ENCODE measurements at places on chromosomes 5 and 9.

GRCh38 chr5:1187234-1187949, 14.0 kb upstream of the SLC6A19 start:
- no peak for DNase-seq

DNA sequence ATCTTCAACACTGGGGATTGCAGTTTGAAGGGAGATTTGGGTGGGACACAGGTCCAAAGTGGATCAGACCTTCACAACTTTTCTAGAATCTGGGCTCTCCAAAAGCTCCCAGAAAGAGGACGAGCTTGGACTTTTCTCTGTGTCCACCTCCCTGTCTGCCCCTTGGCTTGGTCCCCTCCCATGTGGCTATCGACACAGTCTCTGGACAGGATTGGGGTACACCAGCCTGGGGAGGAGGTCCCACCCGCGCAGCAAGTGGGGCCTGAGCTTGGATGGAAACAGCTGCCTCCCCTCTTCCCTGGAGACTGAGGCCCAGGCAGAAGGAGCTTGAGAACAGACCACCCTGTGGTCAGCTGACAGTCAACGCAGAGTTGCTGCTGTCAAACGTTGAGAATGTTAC, 84.6 kb upstream of the FCN1 start:
- DNase-seq = no peak

- DNase-seq = peak; percentile 61
These were observed 67.1 kb downstream of the LHX2 start for GRCh38 chr9:124078641-124079040.

DNA sequence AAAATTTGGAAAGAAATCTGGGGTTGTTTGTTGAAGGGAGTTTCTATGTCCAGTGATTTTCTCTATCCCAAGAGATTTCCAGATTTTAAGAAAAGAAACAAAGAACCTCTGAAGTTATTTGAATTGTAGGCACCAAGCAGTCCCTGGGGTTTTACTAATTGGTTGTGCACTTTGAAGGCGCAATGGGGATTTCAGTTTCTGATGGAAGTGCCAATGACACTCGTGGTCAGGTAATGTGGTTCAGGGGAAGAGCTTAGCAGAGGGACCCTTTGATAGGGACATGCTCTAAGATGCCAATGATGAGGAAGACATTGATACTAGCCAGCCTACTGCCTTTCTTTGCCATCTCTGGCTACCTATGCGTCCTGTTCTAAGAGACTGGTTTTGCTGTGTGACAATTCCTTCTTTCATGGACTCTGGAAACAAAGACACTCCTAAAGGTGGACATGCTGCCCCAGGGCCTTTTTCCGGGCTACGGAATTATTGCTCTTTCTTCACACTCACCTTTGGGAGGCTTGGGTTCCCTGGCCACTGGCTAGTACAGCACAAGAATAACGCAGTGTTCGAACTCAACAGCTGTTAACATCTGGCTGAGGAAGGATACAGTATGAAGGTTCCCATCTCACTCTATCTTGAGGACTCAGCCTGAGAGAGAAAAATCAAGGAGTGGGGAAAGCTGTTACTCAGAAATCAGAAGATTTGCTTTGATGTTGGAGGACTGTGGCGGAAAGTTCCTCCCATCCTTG, 6.9 kb upstream of the TRAF1 start:
- DNase-seq = no peak

DNA sequence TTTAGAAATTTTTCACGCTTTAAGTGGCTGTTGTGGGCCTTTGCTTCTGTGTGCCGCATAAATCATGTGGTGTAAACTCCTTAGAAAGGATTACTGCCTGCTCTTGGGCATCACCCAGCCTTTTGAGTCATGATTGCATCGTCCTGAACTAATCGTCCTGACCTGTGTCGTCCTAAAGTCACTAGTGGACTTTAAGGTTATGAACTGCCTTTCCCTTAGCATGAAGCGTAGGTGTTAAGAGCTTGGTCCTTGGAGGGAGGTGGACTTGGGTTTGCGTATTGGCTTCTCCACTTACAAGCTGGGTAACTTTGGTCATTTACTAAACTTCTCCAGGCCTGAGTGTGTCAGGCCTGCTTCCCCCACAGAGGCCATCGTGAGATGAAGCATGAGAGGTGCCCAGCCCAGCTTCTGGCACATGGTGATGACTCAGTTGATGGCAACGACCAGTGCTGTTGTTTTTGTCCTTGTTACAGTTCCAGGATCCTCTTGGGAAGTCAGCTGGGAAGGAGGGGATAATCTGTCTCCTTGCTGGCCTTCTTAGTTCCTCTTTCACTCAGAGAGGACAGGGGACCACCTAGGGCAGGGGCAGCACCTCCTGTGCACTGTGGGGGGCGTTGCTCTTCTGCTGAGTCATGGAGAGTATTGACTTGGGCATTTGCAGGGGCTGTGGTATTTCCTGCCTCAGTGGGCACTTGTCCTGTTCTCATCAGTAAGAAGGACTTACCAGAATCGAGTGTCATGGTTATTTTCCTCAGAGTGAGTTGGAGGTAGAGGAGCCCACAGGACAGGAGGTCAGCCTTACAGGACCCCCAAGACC, 54.2 kb upstream of the NCS1 start:
- peak; percentile 64 for DNase-seq

DNA sequence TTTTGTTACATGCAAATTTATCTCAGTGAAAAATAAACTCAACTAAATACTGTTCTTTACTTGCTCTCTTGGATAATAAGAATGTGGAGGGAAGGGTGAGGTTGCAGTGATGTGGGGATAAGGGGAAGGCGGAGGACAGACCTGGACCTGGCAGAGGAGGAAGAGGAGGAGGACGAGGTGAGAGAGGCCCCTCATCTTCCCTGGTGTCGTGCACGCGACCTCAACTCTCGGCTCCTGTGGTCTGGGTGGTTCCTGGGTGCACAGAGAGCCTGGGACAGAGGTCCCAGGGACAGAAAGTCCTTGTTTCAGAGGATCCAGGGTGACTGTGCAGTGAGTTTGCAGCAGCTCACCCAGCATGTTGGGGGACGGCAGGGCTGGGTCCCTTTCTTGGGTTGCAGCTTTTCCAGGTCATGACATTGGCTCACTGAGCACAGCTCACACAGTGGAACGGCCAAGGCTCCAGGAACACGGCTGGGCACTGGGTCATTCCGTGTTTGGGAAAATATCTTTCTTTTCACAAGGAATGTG, 37.7 kb upstream of the LPCAT1 start:
- DNase-seq = no peak

- no peak for DNase-seq
These were observed 7.5 kb upstream of the SLC6A18 start for GRCh38 chr5:1217596-1218206.

DNA sequence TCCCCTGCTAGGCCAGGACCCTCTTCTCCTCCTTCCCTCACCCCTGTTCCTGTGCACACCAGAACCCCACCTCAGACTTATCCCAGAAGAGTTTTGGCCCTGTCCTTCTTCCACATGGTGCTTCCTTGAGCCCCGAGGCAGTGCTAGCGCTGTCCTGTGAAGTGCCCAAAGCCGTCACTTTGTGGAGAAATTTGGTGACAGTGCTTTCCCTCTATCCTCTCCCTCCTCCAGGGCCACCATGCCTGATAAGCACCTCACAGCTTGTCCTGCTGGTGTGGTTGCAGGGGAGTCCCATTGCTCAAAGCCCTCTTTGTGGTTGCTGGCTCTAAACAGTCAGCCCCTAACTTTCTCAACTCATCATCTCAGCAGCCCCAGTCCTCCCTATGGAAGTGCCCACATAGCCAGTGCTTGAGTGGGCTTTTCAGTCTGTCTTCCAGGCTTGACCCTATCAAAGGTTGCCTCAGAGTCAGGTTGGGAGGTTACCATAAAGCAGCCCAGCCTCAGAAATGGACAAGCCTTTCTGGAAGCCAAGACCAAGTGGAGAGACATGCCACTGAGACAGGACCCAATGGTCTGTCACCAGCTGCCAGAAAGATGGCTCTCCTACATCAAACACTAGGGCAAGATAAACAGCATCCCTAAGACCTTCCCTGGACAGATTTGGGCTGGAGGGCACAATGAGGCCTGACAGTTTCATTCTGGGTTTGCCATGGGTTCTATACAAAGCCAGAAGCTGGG, 18.0 kb downstream of the IGIP start:
- no peak for DNase-seq

DNA sequence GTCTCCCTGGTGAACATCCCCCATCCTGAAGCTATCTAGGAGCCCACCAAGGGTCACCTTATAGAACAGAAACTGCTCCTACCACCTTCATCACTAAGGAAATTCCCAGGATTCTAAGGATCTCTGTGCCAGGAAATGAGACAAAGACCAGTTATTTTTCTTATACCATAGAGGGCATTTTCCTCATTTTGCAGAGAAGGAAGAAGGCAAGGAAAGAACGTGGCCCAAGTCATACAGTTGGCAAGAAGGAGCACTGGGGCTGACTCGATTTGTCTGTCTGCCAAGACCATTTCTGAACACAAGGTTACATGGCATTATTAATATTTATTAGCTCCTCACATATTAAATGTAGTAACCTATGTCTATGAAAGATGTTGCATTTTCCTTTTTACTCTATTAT, 49.6 kb upstream of the TNFSF15 start:
- DNase-seq = peak; percentile 47

DNA sequence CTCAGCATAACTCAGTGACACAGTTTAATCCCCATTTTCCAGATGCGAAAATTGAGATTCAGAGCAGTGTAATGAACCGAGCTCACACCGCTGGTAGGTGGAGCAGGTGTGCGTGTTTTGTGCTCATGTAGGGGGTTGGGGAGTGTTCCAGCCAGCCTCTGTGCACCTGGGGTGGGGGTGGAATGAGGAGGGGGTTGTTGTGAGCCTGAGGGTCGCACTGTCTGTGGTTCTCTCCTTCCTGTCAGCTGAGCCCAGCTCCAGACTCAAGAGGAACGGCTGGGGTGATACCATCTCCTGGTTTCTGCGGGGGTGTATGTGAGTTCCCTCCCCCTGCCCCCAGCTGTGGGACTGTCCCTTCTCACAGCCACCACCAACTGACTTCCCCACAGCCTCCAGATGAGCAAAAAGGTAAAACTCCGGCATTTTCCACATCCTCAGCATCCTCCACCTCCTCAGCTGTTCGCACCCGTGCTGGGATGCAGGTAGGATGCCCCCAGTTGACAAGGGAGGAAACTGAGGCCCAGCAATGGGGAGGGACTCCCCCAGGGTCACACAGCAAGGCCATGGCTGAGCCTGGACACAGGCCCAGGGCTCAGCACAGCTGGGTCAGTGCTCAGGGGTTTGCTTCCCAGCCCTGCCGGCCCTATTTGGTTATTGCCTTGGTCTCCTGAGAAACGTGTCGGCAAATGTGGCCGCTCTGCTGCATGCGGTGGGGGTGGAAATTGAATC, 2.1 kb downstream of the SH2D3C start:
- no peak for DNase-seq

GRCh38 chr5:113382731-113383130, 52.1 kb downstream of the TSSK1B start:
- peak; percentile 7 for DNase-seq

- peak; percentile 40 for DNase-seq
These were observed 443.4 kb downstream of the DTWD2 start for GRCh38 chr5:118544887-118545449.

DNA sequence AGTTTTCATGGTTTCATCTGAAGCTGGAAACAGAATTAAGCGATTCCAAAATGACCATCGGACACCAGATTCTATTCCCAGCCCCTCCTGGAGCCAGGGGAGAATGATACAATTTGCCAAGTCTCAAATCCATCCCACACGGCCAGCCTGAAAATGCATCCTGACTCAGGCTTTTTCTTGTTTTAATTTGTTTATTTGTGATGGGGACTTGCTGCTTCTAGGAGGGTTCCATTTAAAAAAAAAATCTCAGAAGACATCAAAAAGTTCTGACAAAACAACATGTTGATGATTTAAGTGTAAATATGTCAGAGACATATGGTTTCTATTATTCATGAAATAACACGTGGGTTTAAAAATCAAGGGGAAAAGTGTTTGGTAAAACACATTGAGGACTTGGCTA, 173.2 kb downstream of the GAS1 start:
- no peak for DNase-seq

GRCh38 chr5:143059976-143060765, 290.0 kb downstream of the ARHGAP26 start:
- no peak for DNase-seq

- DNase-seq = no peak
These were observed 744 bp upstream of the PPP2CA start for GRCh38 chr5:134226441-134227192.

DNA sequence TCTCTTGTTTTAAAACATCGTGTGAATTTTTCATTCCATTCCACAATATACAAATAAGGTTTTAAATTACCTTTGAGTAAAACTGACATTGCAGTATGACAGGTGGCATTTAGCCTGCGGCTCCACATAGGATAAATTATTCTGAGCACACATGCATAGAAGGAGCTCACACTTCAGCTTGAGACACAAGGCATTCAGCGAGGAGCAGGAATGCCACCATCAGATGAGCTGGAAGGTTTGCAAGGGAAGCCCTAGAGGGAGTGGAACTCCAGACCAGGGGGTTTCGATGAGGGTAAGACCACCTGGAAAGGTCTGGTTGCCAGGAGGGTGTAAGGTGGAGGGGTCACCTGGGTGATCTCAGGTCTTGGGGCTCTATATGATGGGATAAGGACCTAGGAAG, 259.0 kb upstream of the ADRA1B start:
- DNase-seq = no peak

Data from fibroblast of skin of right biceps (primary cell).